ENCODE measurements at places on chromosomes 7 and 10.

GRCh38 chr10:63631991-63632390, 110.8 kb downstream of the REEP3 start:
- no peak for DNase-seq

- no peak for DNase-seq
These were observed 154.1 kb downstream of the PIP4K2A start for GRCh38 chr10:22560096-22560912.

DNA sequence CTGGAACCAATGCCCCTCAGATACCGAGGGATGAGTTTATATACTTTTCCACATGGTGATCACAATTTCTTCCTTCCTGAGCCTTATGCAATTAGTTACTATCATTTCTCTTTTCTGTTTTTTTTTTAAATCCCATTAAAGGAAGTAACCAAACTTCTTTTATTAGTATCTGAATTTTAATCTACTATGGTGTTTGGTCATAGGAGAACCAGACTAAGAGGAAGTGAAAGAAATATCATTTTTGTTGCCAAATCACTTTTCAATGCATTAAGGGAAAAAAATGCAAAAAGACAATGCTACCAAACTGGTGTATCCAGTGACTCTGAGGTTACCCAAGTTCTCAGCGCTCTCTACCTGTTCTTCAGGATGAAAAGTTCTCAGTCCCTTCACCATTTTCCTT, 167.7 kb downstream of the NXPH1 start:
- no peak for DNase-seq

DNA sequence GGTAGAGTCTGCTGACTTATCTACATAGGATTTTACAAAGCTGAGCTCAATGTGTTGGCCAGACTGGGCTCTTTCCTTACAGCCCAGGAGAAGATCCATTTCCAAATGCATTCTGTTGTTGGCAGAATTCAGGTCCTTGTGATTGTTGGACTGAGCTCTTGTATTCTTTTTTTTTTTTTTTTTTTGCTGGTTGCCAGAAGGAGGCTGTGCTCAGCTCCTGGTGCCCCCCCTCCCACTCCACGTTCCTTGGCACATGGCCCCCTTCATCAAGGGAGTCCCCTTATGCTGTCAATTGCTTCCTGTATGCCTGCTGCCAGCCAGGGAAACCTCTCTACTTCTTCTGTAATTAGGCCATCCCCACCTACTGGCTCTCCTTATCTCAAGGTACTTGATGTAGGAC, 518.1 kb upstream of the AKR1E2 start:
- DNase-seq, result no peak

- no peak for DNase-seq
These were observed 68.0 kb upstream of the ZNF438 start for GRCh38 chr10:31099664-31100063.

DNA sequence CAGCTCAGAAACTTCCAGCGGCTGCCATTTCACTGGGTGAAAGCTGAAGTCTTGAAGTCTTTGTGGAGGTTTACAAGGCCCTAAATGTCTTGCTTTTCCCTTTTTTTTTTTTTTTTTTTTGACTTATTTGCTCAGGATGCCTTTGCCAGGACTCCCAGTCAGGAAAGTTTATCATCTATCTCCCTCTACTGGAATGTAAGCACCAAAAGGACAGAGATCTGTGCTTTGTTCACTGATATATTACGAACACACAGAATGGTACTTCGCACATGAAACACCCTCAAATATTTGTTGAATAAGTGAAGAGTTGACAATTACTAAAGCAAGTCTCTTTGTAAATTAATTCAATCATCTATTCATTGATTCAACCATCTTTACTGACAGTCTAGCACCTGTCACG, 23.2 kb downstream of the ABCB4 start:
- no peak for DNase-seq

DNA sequence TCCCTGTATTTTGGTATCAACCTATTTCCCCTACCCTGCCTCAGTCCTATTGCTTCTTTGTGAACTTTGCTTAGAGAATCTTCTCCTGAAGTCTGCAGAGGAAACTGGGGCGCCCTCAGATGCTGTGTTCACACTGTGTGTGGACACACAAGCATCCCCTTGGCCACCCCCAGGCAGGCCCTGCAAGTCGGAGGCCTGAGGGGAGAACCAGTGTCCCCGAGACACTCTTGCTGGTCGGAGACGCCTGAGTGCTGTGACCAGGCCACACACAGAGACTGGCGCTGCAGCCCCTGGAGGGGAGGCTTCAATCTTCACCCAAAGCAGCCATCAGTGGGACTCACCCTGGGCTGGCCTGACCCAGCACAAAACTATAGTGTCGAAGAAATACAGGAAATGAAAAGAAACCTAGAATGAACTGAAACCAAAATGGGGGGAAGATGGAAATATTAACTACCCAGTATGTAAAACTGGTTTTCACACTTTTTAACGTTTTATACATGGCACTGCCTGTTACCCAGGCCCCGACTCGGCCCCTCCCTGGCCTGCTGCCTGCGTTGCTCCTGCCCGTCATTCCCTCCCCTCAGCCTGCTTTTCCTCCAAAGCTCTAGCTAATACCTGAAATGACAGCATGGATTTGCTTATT, 48.4 kb upstream of the FAM20C start:
- DNase-seq, result no peak

GRCh38 chr7:44995555-44996493, 4.2 kb upstream of the CCM2 start:
- DNase-seq, result no peak

- no peak for DNase-seq
These were observed 129.5 kb downstream of the PLXNA4 start for GRCh38 chr7:132446666-132447278.

GRCh38 chr7:144023171-144023827, 23.2 kb downstream of the OR6B1 start:
- DNase-seq, result no peak

- DNase-seq, result no peak
These were observed 27.8 kb upstream of the EBLN1 start for GRCh38 chr10:22245567-22245966.

- DNase-seq, result no peak
These were observed 165.8 kb downstream of the LRRC4 start for GRCh38 chr7:127865466-127865865.

DNA sequence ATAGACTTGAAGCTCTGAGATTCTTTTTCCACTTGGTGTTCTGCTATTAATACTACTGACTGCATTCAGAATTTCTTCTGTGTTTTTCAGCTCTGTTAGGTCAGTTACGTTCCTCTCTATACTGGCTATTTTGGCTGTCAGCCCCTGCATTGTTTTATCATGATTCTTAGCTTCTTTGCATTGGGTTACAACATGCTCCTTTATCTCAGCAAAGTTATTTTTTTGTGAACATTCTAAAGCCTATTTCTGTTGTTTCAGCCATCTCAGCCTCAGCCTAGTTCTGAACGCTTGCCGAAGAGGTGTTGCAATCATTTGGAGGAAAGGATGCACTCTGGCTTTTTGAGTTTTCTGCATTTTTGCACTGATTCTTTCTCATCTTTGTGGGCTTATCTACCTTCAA, 201.5 kb upstream of the GNAI1 start:
- DNase-seq, result no peak

DNA sequence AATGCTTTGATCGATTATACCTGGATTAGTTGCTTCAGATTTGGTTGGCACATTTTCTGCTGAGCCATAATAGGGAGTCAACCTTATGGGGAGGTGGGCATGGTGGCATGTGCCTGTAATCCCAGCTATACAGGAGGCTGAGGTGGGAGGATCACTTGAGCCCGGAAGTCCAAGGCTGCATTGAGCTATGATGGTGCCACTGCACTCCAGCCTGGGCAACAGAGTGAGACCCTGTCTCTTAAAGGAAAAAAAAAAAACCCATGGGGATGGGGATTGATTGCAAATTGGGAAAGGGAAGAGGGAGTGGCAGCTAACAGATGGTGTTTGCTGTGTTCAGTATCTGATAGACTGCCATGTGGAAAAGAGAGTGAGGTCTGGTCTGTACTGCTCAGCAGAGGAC, 11.1 kb downstream of the STK17A start:
- DNase-seq, result no peak

DNA sequence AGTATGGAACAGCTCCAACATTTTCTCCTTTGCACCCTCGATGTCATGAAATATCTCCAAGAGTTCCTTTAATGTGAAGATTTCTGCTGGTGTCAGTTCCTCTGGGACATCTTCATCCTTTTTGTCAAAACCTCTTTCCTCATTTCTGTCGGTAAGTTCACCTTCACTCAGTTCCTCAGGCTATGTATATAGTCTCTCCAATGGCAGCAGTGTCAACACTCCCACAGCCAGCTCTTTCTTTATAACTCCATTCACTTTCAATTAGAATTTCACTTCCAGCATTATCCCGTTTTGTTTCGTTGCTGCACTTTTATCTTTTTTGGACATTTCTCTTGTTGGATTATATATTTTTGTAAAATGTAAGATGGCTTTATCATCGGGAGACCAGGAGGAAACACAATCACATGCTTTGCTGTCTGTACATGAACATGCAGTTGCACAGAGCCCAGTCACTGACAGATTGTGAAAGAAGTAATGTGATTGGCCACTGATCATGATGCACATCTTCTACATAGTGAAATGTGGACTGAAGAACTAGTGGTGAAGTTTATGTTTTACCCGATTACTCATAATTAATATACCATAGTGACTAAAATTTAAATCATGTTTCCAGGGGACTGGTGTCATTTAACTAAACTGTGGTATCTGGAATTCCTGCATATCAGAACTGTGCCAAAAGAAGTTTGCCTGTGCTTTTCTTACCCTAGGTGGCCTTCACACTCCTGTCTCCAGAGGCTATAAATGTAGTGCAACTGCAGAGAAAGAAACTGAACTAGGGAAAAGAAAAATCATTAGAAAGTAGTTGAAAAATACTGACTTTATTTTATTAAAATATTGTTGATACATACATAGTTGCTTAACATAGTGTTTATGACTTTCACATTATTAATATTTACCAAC, 289.6 kb downstream of the PPP1R3A start:
- DNase-seq, result no peak

DNA sequence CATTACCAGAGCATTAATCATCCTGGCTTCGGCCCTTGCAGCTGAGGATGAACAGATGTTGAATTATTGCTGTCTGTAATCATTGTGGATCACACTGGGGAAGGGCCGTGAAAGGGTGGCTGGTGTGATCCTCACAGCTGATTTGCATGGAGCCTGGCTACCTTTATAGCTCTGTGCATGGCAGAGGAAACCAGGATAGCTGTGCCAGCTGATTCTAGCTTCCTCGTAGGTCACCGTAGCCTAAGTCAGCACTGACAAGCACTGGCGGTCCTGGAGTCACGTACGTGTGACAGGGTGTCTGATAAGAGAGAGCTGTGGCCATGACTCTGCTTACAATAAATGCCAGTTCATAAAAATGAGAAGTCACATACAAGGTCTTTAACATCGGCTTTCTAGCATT, 76.5 kb downstream of the INSYN2A start:
- no peak for DNase-seq

DNA sequence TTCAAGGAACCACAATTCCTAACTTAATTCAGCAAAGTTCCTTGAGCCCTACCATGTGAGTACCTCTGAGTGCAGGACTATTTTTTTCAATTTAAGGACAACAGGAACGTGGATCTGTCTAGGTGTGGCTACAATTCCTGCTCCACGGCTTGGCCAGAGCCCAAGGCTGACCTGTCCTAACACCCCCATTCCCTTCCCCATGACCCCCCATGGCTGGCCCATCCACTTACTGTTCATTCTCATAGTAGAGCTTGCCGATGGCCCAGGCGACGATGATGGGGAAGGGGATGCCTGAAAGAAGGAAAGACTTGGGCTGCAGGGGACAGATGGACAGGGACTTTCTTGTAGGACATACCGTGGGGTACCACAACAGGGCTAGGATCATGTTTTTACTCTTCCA, 20.3 kb downstream of the CRHR2 start:
- no peak for DNase-seq

GRCh38 chr7:51666266-51666665, 349.7 kb upstream of the COBL start:
- DNase-seq, result no peak

- DNase-seq, result no peak
These were observed 103.0 kb upstream of the CARD11 start for GRCh38 chr7:3146571-3147226.

DNA sequence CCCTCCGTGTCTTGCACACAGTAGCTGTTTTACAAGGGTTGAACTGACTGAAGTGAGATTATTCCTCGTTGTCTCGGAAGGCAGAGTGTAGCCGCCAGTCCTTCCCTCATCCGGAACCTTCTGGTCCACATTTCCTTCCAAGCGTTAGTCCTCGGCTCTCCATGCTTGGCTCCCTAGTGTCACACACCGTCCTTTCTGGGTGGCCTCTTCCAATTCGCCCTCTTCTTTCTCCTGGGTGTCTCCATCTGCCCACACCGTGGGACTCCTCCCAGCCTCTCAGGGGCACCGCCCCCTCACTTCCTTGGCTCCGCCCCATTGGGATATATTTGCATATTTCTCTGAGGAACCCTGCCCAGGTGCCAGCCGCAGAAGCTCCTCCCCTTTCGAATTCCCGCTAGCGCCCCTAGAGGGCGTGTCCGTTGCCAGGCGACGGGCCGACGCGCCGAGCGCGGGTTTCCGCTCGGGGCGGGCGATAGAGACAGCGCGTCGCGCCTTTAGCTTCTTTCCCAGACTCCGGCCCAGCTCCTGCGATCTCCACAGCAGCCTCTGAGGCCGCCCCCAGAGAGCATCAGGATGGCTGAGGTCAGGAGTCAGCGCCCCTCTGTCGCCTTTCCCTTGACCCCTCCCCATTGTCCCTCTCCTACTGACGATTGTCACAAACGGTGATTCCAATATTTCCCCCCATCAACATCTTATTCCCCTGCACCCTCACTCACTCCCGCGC, at the start of gene CFAP58:
Gene CFAP58 (plus strand): TSS at position 509 of the 724 bp plus-strand sequence. CDS start 65 bp downstream, at position 574.
- peak; percentile 93 for DNase-seq

- no peak for DNase-seq
These were observed 73.4 kb upstream of the CARD11 start for GRCh38 chr7:3117081-3117480.

DNA sequence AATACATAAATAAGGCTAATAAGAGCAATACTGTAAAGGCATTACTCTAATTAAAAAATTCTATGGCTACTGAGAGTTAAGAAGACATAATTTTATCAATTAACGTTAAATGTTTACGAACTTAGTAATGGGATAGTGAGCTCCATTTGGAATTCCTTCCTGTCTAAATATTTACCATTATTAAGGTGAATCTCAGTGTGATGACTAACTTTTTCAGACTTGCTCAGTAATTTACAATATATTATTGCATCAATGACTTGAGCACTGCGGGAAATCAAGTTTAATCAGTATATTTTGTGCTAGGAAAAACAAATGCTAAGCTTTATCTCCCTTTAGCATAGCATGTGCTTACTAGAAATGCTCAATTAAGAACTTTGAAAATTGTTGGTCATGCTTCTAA, 282.5 kb upstream of the TEX47 start:
- DNase-seq, result no peak

DNA sequence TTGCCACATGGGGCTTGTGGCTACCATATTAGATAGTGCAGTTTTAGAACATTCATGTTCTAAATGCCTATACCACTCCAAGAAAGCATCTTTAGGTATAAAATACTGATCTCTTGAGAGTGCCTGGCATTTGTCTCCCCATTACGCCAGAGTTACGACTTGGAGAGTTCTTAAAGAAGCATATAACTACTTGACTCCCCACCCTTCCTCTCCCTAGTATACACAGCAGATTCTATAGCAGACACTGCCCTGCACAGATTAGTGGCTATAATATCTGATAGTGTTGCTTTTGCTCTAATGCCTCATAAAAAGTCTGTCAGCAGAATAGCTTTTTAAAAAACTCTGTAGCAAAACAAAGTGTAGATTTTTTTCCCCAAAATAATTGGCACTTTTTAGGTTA, 90.8 kb downstream of the ZMYND11 start:
- no peak for DNase-seq

Data from CD4-positive, alpha-beta T cell treated with Interleukin-1 beta for 1 hour (primary cell).